ENCODE measurements at places on chromosomes 4 and X.

DNA sequence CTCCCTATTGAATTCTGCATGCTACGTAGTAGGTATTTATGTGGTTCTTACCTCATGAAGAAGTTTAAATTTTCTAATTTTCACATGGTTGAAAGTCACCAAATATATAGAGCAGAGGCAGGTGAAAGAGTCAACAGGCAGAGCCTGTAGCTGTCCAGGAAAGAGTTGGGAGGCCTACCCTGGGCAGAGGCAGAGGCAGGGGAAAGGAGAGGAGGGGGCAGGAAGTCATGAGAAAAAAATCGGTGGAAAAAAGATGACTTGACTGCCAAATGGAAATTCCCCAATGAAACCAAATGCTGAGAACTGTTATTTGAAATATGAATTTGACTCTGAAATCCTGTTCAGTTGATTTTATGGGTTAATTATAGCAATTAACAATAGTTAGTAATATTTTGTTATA is 23.1 kb upstream of the GPR34 start:
- peaks cover 15% of the 10 kb centered on the region for H3K36me3 ChIP-seq
- peaks cover 5% of the 10 kb centered on the region for H3K4me1 ChIP-seq
- no peak for DNase-seq
- no peak overlapping the region for H3K4me3 ChIP-seq

GRCh38 chr4:83728191-83728590 is 192.3 kb downstream of the GPAT3 start:
- H3K36me3 ChIP-seq, result no peaks in the 10 kb centered on the region
- H3K27ac ChIP-seq, result no peak overlapping the region
- no peaks in the 10 kb centered on the region for H3K4me1 ChIP-seq
- no peak for DNase-seq
- H3K4me3 ChIP-seq, result no peak overlapping the region

DNA sequence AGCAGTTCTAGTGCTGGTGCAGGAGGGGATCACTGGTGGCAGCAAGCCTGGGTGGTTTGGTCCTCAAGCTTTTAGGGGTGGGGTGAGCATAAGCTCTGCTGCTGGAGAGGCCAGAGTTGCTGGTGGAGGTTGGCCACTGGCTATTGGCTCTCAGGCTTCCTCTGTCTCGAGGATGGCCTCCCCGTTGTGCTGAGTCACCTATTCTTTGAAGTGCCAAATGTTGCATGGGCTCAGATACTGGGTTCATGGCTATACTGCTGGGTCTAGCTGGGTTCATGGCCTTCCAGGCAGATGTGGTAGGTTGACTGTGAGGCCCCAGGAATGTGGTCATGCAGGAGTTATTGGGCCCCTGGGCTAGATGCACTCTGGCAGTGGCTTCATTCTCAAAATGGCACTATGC is 466.3 kb downstream of the NAF1 start:
- peaks cover 3% of the 10 kb centered on the region for H3K36me3 ChIP-seq
- DNase-seq, result no peak
- no peaks in the 10 kb centered on the region for H3K27me3 ChIP-seq
- no peak overlapping the region for H3K4me3 ChIP-seq
- no peaks in the 10 kb centered on the region for H3K4me1 ChIP-seq
- H3K27ac ChIP-seq, result no peak overlapping the region

GRCh38 chr4:26717332-26717731 is 133.4 kb downstream of the TBC1D19 start:
- no peak overlapping the region for H3K4me3 ChIP-seq
- H3K36me3 ChIP-seq, result no peaks in the 10 kb centered on the region
- no peak overlapping the region for H3K27ac ChIP-seq
- H3K27me3 ChIP-seq, result no peaks in the 10 kb centered on the region
- H3K4me1 ChIP-seq, result no peaks in the 10 kb centered on the region

DNA sequence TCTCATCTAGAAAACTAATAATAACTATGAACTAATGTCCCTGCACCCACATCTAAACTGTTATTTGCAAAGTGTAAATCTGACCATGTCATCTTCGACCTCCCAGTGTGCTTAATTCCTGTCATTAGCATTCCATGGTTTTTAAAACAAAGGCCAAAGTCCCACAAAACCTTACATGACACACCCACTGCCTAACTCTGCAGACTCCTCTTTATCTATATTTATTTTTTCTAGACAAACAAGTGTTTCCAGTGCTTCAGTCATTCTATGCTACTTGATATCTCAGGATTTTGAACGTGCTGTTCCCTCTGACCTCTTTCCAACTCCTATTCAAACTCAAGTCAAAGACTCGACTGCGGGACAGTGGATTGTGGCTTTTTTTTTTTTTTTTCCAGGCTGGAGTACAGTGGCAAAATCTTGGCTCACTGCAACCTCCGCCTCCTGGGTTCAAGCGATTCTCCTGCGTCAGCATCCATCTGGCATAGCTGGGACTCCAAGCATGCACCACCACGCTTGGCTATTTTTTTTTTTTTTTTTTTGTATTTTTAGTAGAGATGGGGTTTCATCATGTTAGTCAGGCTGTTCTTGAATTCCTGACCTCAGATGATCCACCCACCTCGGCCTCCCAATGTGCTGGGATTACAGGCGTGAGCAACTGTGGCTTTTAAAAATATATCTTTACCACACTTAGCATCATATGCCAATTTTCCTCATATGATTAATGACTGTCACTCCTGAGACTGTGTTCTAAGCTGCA is 1511.0 kb downstream of the ARAP2 start:
- H3K27me3 ChIP-seq, result no peaks in the 10 kb centered on the region
- DNase-seq, result no peak
- no peaks in the 10 kb centered on the region for H3K36me3 ChIP-seq
- H3K4me3 ChIP-seq, result no peak overlapping the region

GRCh38 chr4:124111922-124112321 is 600.6 kb downstream of the ANKRD50 start:
- no peaks in the 10 kb centered on the region for H3K27me3 ChIP-seq
- H3K27ac ChIP-seq, result no peak overlapping the region

DNA sequence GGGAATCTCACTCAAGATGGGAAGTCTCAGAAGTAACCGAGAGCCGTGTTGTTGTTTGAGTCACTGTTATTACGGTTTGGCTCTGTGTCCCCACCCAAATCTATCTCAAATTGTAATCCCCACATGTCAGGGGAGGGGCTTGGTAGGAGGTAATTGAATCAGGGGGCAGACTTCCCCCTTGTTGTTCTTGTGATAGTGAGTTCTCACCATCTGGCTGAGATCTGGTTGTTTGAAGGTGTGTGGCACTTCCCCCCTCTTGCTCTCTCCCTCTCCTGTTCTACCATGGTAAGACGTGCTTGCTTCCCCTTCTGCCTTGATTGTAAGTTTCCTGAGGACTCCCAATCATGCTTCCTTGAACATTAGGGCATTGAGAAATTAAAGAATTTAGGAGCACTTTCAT is 37.0 kb downstream of the HAND2 start:
- no peaks in the 10 kb centered on the region for H3K36me3 ChIP-seq
- H3K27ac ChIP-seq, result no peak overlapping the region
- peaks cover 14% of the 10 kb centered on the region for H3K4me1 ChIP-seq
- no peak overlapping the region for H3K4me3 ChIP-seq
- peaks cover 50% of the 10 kb centered on the region for H3K27me3 ChIP-seq

- H3K36me3 ChIP-seq, result no peaks in the 10 kb centered on the region
- peaks cover 19% of the 10 kb centered on the region for H3K27me3 ChIP-seq
- DNase-seq, result no peak
- peaks cover 8% of the 10 kb centered on the region for H3K4me1 ChIP-seq
- H3K4me3 ChIP-seq, result no peak overlapping the region
These were observed 7.0 kb downstream of the CD38 start for GRCh38 chr4:15784959-15785634.

DNA sequence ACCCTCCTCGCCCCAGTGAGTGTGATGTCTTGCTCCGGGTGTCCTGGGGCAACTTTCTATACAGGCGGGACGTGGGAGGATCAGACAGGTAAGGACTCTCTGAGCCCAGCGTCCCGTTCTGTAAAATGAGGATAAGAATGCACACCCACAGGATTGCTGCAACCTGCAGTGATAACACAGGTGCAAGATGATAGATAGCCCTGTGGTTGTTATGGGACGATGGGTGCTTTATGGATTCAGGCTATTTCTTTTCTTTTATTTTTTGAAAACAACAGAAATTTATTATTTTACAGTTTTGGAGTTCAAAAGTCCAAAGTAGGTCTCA is 28.6 kb downstream of the BEX3 start:
- DNase-seq, result no peak
- H3K27ac ChIP-seq, result peak overlapping the region; percentile 49
- H3K36me3 ChIP-seq, result no peaks in the 10 kb centered on the region
- H3K4me3 ChIP-seq, result peak overlapping the region; percentile 71
- no peaks in the 10 kb centered on the region for H3K4me1 ChIP-seq
- peaks cover 7% of the 10 kb centered on the region for H3K27me3 ChIP-seq

DNA sequence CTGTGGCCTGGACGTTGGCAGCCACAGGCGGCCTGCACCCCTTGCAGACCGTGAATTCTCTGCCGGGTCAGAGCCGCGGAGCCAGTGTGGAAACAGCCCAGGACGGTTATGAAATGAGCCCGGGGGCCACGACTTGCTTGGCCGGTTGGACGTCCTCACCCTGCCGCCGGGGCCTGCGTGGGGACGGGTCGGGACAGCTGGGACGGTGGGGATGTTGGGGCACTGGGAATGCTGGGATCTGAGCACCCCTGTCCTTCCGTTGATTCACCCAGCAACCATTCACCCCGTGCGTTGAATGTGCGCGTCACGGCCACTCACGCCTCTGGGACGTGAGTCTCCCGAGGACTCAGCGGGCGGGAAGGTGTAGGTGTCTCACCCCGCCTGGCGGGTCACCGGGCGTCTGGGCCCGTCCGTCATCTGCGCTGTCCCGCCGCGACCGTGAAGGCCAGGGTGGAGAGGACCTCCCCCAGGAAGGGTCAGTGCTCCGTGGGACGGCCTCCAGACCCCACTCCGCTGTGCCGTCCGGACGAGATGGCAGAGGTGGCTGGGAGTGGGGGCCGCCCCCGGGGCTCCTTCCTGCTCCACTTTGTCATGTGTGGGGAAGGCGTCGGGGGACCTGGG is 4.5 kb upstream of the PLCXD1 start:
- H3K4me1 ChIP-seq, result peaks cover 7% of the 10 kb centered on the region
- H3K4me3 ChIP-seq, result peak overlapping the region; percentile 86
- peak overlapping the region; percentile 74 for H3K27ac ChIP-seq

GRCh38 chrX:115900425-115900824 is 270.1 kb upstream of the AGTR2 start:
- no peaks in the 10 kb centered on the region for H3K27me3 ChIP-seq
- no peak overlapping the region for H3K27ac ChIP-seq
- H3K4me1 ChIP-seq, result no peaks in the 10 kb centered on the region

DNA sequence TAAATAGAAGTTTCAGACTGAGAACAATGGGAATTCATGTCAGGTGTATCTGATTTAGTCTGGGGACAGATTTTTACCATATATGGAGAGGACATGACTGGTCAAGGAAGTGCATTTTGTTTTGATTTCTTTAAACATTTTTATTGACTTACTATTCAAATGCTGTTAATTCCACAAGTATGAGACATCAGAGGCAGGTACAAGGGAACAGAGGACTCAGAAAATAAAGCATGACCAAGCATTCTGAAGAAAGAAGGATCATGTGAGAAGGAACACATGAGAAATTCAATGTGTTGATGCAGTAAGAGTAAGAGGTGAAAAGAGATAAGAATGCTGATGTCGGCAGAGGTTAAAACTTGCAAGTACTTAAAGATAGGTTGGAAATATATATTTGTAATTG is 1452.6 kb downstream of the PCDH7 start:
- no peak for DNase-seq
- H3K27me3 ChIP-seq, result no peaks in the 10 kb centered on the region
- no peak overlapping the region for H3K4me3 ChIP-seq
- H3K4me1 ChIP-seq, result no peaks in the 10 kb centered on the region
- H3K36me3 ChIP-seq, result no peaks in the 10 kb centered on the region

DNA sequence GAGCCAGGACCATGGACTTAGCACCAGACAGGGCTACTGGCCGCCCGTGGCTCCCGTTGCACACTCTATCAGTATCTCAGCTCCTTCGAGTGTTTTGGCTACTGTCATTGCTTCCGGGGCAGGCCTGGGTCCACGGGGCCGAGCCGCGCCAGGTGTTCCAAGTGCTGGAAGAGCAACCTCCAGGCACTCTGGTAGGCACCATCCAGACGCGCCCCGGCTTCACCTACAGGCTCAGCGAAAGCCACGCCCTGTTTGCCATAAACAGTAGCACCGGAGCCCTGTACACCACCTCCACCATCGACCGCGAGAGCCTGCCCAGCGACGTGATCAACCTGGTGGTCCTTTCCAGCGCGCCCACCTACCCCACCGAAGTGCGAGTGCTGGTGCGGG is 1.6 kb downstream of the FAT4 start:
- no peak overlapping the region for H3K27ac ChIP-seq
- peak overlapping the region; percentile 81 for H3K4me3 ChIP-seq

GRCh38 chrX:40108162-40108958 is 10.6 kb upstream of the BCOR start:
- peaks cover 4% of the 10 kb centered on the region for H3K4me1 ChIP-seq
- no peak for DNase-seq
- no peaks in the 10 kb centered on the region for H3K27me3 ChIP-seq
- no peaks in the 10 kb centered on the region for H3K36me3 ChIP-seq
- H3K27ac ChIP-seq, result no peak overlapping the region

- no peaks in the 10 kb centered on the region for H3K4me1 ChIP-seq
- H3K27me3 ChIP-seq, result no peaks in the 10 kb centered on the region
- peaks cover 2% of the 10 kb centered on the region for H3K36me3 ChIP-seq
- no peak for DNase-seq
These were observed 68.6 kb downstream of the PRKG2 start for GRCh38 chr4:81146466-81146865.

- peaks cover 11% of the 10 kb centered on the region for H3K36me3 ChIP-seq
- H3K27ac ChIP-seq, result peak overlapping the region; percentile 94
- H3K4me1 ChIP-seq, result peaks cover 14% of the 10 kb centered on the region
These were observed 6.7 kb upstream of the WAS start for GRCh38 chrX:48676893-48677270.

GRCh38 chrX:29617276-29617675 is 598.1 kb upstream of the MAGEB2 start:
- no peaks in the 10 kb centered on the region for H3K36me3 ChIP-seq
- no peak for DNase-seq
- no peaks in the 10 kb centered on the region for H3K4me1 ChIP-seq
- H3K27me3 ChIP-seq, result no peaks in the 10 kb centered on the region
- no peak overlapping the region for H3K4me3 ChIP-seq
- no peak overlapping the region for H3K27ac ChIP-seq

DNA sequence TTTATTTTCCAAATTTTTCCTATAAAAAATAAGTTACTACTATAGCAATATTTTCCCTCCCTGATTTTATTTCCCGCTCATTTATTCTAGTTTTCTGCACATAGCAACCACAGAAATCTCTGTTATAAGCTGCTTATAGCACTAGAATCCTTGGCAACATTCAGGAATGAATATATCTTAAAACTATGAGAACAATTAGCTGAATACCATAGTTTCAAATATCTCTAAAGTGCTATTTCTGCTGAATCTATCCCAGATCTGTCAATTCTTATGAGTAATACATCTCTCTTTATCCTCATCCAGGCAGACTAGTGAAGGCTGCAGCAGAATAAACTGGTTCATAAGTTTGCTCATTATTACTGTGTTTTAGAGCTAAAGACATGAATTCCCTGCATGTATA is 622.9 kb upstream of the DIPK2B start:
- H3K4me1 ChIP-seq, result no peaks in the 10 kb centered on the region
- no peak for DNase-seq
- no peak overlapping the region for H3K4me3 ChIP-seq
- H3K27ac ChIP-seq, result no peak overlapping the region
- no peaks in the 10 kb centered on the region for H3K27me3 ChIP-seq
